NCI-H2171 treated with DMSO at 0.1 percent for 48 hours (cell line): ENCODE measurements at places on chromosomes 12 and 14.
A peak's percentile ranks its signal among the peaks of the same experiment; 100 is the strongest.

GRCh38 chr12:121188227-121188626 lies 21.7 kb upstream of the P2RX4 start:
- DNase-seq: no peak

DNA sequence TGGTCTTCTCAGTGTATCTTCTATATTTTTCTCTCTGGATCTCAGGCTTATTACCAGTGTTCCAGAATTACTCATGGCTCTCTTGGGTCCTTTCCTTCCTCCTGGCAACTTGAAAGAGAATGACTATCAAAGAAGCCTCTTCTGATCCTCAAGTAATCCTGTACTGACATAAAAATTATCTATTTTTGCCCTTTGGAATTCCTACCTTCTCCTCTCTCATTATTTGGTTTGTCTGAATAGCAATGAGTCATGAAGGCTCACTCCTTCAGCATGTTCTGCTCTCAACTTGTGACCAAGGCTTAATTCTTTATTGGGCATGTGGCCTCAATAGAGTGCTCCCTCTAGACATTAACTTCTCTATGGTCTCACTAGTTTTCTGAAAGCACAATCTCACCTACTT lies 553.6 kb upstream of the ATP2B1 start:
- no peak for DNase-seq

- no peak for DNase-seq
Measured at GRCh38 chr12:95723693-95724384, 66.7 kb downstream of the NTN4 start.

GRCh38 chr14:24456980-24457379 lies 14.4 kb upstream of the SDR39U1 start:
- DNase-seq: peak; percentile 13

DNA sequence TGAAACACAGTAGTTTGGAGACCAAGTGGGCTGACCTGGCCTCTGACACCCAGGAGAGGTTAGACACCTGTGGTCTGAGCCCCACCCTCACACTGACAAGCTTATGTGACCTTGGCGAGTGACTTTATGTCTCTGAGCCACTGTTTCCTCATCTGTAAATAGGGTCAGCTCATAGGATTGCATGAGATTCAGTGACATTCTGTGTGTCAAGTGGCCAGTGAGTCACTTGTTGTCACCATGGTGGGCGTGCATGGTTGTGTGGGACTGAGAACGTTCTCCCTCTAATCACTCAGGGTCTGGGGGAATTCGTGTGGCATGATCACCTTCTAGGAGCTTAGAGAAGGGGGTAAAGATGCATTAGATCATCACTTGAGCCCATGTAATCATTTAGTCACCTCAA lies 146.4 kb downstream of the PHETA1 start:
- no peak for DNase-seq

GRCh38 chr12:59027199-59027598 lies 106.9 kb upstream of the LRIG3 start:
- DNase-seq: no peak

GRCh38 chr14:105180592-105181548 lies at the start of gene NUDT14:
TSS of gene NUDT14 (minus strand) at chr14:105181312. CDS start at chr14:105181209, 103 bp downstream.
- peak; percentile 74 for DNase-seq

- DNase-seq: no peak
Measured at GRCh38 chr12:41221491-41221890, 33.4 kb downstream of the PDZRN4 start.
